ENCODE measurements at places on chromosomes 7 and 10. TPM values are rescaled to one million over a fixed set of nuclear protein-coding genes. Genes with fewer than 3 reads are reported as not detected.

GRCh38 chr7:135980665-135981180 is 3.6 kb upstream of the MTPN start:
- H3K36me3 ChIP-seq = no peaks in the 10 kb centered on the region
- peak; percentile 90 for DNase-seq
- peaks cover 19% of the 10 kb centered on the region for H3K4me1 ChIP-seq
- peak overlapping the region; percentile 70 for H3K4me3 ChIP-seq
- H3K27me3 ChIP-seq = no peaks in the 10 kb centered on the region

DNA sequence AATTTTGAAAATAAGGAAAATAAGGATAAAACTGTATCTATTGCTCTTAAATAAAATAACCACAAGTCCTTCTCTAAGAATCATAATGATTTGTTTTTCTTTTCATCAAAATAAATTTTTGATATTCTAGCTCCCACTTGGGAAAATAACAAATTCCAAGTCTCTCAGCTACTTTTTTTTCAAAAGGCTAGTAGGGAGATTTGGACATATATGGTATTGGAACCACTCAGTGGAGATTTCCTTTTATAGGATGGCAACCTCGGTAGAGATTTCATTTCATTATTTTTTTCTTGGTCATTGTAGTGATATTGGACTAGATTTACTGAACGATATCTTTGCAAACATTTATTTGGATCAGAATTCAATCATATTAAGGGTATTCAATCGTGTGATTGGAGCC is 69.5 kb upstream of the PRKG1 start:
- peaks cover 37% of the 10 kb centered on the region for H3K4me1 ChIP-seq

Gene GLRX3
- polyA plus RNA-seq = 133 TPM

- no peaks in the 10 kb centered on the region for H3K36me3 ChIP-seq
- H3K4me3 ChIP-seq = no peak overlapping the region
- H3K27ac ChIP-seq = no peak overlapping the region
- DNase-seq = no peak
These were observed 111.7 kb upstream of the COBL start for GRCh38 chr7:51428217-51428887.

Gene NRCAM
- 5.6 TPM for polyA plus RNA-seq

DNA sequence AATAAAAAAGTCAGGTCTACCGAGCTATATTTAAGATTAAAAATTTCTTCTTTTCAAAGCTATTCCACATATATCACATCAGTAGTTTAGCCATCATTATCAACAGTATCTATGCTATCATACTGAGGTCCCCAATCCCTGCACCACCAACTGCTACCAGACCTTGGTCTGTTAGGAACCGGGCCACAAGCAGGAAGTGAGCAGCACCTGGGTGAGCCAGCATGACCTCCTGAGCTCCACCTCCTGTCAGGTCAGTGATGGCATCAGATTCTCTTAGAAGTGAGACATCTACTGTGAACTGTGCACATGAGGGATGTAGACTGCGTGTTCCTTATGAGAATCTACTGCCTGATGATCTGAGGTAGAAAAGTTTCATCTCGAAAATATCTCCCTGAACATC is 632.1 kb upstream of the KCND2 start:
- no peaks in the 10 kb centered on the region for H3K4me1 ChIP-seq
- H3K4me3 ChIP-seq = no peak overlapping the region
- no peaks in the 10 kb centered on the region for H3K36me3 ChIP-seq

DNA sequence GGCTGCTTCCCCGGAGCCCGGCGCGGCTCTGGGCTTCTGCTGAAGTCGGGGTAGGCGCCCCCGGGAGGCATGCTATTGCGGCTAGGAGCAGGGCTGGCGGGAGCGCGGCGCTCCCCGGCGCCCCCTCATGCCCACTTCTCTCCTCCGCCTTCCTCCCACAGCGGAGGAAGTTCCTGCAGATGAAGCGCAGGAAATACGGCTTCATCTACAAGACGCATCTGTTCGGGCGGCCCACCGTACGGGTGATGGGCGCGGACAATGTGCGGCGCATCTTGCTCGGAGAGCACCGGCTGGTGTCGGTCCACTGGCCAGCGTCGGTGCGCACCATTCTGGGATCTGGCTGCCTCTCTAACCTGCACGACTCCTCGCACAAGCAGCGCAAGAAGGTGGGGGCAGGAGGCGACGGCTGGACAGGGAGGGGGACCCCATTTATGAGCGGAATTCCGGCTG is 479 bp downstream of the CYP26A1 start:
- no peaks in the 10 kb centered on the region for H3K36me3 ChIP-seq
- DNase-seq = peak; percentile 22
- H3K4me1 ChIP-seq = peaks cover 6% of the 10 kb centered on the region
- no peak overlapping the region for H3K27ac ChIP-seq
- peaks cover 79% of the 10 kb centered on the region for H3K27me3 ChIP-seq
- H3K4me3 ChIP-seq = no peak overlapping the region

- no peak for DNase-seq
- H3K27me3 ChIP-seq = peaks cover 34% of the 10 kb centered on the region
- H3K36me3 ChIP-seq = no peaks in the 10 kb centered on the region
- H3K27ac ChIP-seq = no peak overlapping the region
- no peak overlapping the region for H3K4me3 ChIP-seq
These were observed 4.5 kb downstream of the ABCB1 start for GRCh38 chr7:87596136-87596535.

Data from GM23248 (cell line).